ENCODE measurements at places on chromosomes 4 and X. TPM values are rescaled to one million over a fixed set of nuclear protein-coding genes. Genes with fewer than 3 reads are reported as not detected.

DNA sequence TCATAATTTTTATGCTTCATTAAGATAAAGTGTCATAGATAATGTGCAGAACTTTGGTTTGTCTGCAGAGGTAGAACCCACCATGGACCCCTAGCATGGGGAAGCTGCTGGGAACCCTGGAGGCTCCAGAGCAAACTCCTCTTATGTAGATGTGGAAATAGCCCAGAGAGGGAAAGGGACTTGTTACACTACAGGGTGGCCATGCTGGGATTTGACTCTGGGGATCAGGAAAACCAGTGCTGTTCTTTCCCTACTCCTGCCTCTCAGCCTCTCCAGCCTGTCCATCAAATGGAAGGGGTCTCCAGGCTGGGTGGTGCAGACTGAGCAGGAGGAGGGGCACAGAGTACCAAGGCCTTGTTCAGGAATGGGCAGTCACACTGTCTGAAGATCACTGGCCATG, 54.2 kb downstream of the MSX1 start:
- no peak for DNase-seq

- DNase-seq = no peak
Observed at GRCh38 chrX:2654436-2655340, 36.4 kb upstream of the CD99 start.

DNA sequence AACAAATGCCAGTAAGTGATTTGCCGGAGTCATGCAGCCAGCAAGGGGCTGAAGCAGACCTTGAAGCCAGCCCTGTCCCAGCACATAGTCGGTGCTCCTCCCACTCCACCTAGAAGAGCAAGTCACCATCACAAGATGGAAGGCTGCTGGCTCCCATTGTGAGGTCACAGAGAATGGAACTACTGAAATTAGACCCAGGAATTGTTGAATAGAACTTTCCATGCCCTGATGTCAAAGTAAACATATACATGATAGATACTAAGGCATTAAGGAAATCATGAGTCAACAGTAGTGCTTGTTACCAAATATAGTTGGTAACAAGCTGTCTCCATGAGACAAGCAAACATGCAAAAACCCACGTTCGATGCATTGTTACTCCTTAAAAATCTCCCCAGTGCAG, 177.1 kb upstream of the MID1 start:
- DNase-seq = no peak

DNA sequence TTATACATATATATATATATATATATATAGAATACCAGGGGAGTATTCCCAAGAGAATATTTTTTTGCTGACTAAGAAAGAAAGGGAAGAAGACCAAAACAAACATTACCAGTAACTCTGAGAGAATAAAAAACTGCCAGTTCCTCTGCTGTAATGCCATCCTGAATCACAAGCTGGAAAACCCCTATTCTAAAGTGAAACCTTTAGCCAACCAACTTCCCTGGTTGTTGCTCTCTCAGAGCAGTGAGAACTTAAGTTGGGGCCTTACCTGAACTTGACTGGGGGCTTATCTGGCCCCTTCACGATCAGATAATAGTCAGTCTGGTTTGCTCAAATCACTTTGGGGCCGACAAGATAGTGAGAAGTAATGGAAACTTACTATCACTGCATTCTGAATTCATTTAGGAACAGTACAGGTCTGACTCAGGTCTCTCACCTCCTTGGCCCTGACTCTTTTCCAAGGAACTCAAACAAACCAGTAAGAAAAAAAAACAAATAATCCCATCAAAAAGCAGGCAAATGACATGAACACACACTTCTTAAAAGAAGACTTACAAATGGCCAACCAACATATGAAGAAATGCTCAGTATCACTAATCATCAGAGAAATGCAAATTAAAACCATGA, 62.5 kb downstream of the CD40LG start:
- DNase-seq = peak; percentile 44

DNA sequence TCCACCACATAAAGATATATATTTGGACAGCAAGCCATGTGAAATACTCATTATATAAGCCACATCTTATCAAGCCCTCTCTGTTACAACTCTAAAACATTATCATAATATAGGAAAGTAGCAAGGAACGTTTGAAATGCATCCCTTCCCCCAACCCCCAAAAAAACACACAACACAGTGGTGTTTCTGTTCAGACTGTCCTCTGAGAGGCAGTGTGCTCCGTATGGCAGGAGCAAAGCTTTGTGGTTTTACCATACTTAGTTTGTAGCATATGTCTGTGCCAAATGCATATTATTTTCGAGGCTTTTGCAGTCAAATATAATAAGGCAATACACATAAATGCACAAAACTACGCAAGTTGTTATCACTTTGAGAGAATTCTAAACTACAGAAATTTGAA, 194.2 kb downstream of the RAPGEF2 start:
- DNase-seq = no peak

DNA sequence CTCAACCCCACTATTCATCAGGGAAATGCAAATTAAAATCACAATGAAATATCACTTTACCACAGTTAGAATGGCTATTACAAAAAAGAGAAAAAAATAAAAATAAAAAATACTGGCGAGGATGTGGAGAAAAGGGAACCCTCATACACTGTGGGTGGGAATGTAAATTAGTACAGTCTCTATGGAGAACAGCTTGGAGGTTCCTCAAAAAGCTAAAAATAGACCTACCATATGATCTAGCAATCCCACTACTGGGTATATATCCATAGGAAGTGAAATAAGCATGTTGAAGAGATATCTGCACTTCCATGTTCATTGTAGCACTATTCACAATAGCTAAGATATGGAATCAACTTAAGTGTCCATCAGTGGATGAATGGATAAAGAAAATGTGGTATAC, 50.5 kb upstream of the PAGE1 start:
- DNase-seq = no peak

DNA sequence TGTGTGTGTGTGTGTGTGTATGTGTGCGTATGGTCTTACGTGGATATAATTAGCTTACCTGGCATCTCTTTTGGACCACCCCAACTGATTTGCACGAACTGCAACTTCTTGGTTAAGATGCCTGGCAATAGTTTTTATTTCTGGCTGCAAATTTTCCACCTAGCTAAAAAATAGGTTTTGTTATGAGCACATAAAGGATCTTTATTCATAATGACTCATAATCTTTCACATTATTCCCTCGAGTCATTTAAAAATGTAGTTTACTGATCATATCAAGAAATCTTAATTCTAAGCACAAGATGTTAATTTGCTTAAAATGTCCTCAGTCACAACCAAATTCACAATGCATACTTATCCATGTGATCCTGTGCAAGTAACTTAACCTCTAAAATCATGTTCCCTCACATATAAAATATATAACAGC, 1.5 kb downstream of the COX18 start:
- no peak for DNase-seq

DNA sequence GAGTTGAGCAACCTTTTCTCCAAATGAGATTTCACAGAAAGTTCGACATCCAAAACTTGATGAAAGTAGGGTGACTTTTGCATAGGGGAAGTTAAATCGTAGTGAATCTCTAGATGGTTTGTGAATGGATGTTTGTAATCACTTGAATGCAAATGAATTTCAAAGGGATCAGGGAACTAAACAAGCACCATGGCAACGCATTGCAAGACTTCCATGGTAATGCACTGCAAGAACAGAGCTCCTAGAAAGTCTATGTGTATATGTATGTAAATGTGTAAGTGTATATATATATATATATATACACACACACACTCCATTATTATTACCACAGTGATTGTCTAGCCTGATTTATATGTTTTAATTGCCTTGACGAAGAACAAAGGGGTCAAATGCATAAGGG, 27.3 kb downstream of the INTS6L start:
- no peak for DNase-seq

DNA sequence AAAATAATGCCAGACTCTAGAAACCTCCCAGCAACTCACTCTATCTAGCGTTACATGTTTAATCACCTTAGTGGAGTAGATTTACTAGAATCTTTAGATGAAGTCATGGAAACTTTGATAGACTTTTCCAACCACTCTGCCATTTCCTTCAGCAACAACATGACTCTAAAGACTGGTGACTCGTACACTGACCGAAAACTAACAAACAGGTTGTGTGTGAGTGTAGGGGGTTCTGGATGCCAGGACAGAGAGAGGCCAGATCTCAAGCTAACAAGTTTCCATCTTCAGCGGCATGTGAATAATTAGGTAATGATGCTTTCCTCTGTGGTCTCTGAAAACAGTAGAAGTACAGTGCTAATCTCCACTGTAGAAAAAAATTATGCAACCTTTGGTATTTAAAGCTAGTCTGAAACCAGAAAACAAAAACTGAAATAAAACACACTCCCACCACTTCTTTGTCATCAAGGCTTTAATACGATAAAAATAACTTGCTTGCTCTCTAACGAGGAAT, 286.4 kb downstream of the PRDM5 start:
- no peak for DNase-seq

- DNase-seq = peak; percentile 16
Observed at GRCh38 chrX:42094218-42094617, 170.9 kb upstream of the CASK start.

DNA sequence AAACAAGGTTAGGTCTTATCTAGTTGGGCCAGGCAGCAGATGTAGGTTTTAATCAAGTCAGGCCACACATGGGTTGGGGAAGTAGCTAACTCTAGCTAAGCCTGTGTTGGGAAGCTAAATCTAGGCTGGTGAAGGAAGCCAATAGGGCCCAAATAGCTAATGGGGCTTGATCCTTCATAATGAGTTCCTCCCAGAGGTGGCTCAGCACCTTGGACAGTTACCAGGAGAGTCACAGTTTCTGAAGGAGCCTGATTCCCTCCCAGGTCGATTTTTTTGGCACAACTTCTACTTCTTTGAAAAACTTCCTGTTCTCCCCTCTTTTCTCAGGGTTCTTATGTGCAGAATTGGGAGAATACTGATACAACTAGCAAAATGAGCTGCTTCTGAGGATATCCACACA, 242.5 kb upstream of the PRPS2 start:
- no peak for DNase-seq

GRCh38 chr4:82049294-82049693, 324.5 kb downstream of the HNRNPD start:
- no peak for DNase-seq

GRCh38 chrX:97995834-97996233, 1112.1 kb downstream of the RPA4 start:
- DNase-seq = no peak

DNA sequence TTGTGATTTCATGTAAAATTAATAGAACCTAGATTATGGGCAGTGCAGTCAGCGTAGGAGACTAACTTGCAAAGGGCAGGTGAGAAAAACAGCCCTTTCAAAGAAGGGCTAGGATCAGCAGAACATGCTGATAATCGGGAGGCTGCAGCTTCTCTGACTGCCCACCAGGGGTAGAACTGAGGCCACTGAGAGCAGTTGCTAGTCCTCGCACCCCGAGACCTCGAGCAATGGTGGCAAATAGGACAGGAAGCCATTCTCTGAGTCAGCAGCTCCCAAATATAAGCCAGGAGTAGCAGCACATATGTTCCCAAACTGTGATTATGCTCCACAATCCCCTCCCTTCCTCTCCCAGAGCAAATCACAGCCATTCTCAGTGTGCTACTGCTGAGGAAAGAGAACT, 186.5 kb downstream of the MSL3 start:
- no peak for DNase-seq

DNA sequence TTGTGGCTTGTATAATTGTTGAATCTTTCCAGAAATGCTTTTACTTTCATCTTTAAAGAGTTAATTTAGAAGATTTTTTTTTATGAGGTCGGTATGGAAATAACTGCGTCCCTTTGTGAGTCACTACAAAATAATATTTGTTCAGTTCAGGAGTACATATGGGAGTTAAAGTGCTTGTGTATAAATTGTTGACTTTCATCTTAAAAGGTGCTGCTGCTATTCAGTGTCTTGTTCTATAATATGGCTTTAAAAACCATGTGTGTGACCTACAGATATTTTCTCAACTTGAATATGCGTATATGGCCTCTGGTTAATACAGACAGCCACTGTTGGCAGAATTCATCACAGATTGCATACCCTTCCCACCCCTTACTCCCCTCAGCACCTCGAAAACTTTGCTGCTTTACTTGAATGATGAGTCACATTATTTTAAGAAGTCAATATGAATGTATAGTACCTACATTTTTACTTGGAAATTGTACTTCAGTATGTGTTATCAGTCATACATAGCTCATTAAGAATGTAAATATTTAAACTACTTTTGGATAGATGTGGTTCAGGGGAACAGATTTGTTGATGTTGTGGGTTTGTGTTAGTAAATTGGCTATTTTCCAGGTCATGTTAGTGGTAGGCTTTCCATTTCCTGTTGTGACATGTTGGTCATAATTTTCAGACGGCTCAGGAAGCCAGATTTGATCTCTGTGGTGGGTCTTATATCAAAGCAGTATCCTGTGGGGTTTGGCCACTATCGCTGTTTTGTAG, 1.5 kb downstream of the CLCN3 start:
- peak; percentile 39 for DNase-seq

DNA sequence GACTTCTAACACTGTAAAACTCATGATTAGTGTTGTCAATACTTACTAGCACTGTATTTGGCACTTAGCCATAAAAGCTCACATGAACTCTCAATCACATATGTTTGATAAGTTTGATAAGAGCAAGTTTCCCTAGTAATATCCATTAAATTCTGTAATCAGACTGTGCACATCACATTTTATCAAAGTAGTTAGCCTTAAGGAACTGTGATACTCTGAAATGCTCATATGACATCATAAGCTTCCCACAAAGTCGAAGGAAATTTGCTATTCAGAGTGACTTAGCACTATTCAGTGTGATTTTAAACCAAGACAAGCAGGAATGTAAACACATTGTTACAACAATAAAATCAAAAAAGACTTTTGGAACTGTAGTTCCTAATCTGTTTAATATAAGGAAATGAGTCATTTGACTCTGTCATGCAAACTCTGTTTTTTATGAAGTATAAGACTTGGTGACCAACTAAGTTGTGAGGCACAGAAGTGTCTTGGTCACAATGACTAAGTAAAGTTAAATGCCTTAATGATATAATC, 6.7 kb downstream of the SLC7A11 start:
- DNase-seq = peak; percentile 95

DNA sequence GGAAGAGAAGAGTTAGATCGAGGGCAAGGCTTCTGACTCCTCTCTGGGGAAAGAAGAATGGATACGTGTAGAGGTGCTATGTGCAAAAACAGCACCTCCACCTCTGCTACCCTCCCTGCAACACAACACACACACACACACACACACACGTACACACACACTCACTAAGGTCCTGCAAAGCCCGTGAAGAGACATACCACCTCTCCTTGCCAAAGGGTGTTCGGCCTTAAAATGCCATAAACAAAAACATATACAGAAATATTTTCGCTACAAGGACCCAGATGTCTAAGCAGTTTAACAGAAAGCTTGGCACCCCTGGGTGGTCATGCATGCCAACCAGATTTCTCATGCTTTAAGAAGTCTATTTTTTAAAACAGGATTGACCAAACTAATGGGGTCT, 1.5 kb downstream of the TIFA start:
- DNase-seq = no peak

GRCh38 chr4:25376754-25377571, at the start of gene ANAPC4:
Gene ANAPC4, plus strand, starts transcription at chr4:25377263. Its CDS starts 165 bp downstream, at chr4:25377428.
- DNase-seq = peak; percentile 77

- no peak for DNase-seq
Observed at GRCh38 chr4:135382280-135382959, 1180.8 kb upstream of the PABPC4L start.

The SHROOM2 gene
- not detected for polyA plus RNA-seq

The SMIM14 gene
- polyA plus RNA-seq = 6.8 TPM

The C4orf54 gene
- polyA plus RNA-seq = not detected

The AKAP14 gene
- polyA plus RNA-seq = not detected

The ZXDA gene
- polyA plus RNA-seq = 1.0 TPM

The NPY5R gene
- polyA plus RNA-seq = not detected

The MAGEA9 gene
- polyA plus RNA-seq = not detected

The MAP7D2 gene
- polyA plus RNA-seq = not detected
